Mesenteric fat pad (tissue), 1 donor: ENCODE measurements at places on chromosomes 16 and 17. TPM values are rescaled to one million over a fixed set of nuclear protein-coding genes. Genes with fewer than 3 reads are reported as not detected.

GRCh38 chr17:69430488-69430887 lies 16.0 kb downstream of the MAP2K6 start:
- no peak for DNase-seq

GRCh38 chr16:81688182-81688581 lies 90.9 kb upstream of the PLCG2 start:
- no peak for DNase-seq

GRCh38 chr16:90057738-90058173 lies 19.4 kb downstream of the PRDM7 start:
- peak; percentile 49 for DNase-seq

DNA sequence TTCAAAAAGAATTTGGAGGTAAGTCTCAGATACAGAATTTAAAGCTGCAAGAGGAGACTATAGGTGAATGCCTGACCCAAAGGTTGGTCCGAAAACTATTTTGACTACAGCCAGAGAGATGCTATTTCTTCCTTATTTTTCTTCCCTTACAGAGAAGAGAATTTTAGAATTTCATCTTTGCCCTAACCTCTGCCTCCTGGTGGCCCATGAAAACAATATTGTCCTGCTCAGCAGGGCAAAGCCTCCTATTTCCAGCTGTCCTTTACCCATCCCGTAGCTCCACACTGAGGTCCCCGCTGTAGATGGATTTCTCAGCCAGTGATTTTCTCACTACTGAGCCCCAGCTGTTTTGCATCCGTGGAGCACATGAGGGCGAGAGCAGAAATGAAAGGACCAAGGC lies 24.6 kb downstream of the HOXB1 start:
- DNase-seq, result no peak

DNA sequence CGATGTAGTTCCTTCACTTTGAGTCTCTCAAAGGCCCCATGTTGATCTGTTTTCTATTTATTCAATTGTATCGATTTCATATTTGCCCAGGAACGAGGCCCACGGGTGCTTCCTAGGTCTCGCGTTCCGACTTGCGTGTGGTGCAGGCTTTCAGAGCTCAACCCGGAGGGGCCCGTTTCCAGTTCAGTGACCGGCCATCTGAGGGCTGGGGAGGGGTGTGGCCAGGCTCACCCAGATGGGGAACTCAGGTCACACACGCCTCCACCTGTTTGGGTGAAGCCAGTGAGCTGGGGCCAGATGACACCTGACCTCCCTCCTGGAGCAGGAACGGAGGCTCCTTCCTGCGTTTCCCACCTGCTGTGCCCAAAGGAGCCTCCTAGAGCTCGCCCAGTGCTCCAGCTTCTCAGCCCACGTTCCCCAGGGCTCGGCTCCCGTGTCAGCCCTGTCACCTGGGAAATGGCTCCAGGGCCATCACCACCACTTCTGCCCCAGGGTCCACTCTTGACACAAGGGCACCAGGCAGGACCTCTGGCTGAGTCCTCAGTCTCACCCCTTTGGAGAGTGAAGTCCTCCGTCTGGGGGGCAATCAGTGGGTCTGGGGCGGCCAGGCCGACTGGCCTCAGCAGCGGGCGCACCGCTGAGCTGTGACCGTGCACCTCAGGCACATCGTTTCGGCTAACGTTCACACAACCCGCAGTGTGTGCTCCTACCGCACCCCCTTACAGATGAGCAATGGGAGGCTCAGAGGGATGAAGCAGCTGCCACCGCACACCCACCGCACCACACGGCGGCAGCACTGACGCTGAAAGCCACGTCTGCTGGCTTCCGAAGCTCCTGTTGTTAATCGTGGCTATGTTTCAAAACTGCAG lies 18.0 kb downstream of the FOXF1 start:
- no peak for DNase-seq

GRCh38 chr16:9612267-9612666 lies 520.8 kb downstream of the HAPSTR1 start:
- no peak for DNase-seq

DNA sequence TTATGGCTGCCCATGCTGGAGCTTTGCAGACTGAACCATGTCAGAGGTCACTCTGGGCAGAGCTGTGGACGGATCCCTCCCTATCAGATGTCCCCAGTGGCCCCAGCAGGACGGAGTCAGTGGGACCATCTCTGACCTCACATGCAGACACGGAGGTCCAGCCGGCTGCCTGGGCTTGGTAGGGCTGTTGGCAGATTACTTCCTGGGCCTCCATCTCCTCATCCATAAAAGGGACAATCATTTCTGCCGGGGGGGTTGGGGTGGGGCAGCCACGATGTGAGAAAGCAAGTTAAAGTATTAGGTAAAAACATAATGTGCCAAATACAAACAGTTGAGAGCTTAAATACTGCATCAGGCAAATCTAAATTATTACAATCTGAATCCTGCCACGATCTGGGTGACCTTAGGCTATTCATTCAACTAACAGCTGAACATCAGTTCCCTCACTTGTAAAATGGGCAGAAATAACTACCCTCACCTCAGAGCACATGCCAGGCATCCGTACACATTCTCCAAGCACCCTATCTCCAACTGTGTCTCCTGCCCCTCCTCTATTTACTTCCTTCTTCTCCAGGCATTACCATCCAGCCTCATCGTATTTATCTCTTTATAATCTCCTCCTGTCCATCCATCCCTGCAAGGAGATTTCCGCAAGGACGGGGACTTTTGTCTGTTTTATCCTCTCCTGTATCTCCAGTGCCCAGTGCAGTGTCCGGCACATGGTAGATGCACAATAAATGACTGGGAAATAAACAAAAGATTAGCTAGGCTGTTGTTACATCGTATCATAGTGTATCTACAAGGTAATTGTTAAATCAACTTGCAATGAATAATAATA lies 192.3 kb upstream of the FOXF1 start:
- DNase-seq, result no peak

The FN3K gene
- total RNA-seq, result 19.3 TPM

The TAT gene
- total RNA-seq, result not detected
